ENCODE measurements at places on chromosomes 5 and 9.

- DNase-seq = no peak
Observed at GRCh38 chr9:79021084-79021483, 550.7 kb upstream of the TLE4 start.

DNA sequence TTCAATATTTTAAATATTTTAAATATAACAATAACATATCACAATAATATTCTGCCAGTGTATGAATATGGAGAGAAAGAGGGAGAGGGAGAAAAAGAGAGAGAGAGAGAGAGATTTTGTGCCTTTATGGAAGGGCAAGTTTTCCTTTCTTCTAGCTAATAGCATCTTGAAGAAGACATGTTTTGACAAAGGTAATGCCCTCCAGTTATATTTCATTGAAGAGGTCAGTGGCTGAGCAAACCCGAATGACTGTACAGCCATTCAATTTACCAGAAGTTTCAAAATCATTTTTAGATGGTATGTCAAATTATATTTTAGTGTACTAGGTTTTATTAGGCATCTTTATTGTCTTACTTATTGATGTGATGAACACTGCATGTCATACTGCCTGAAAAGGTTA is 139.3 kb downstream of the EMB start:
- no peak for DNase-seq

DNA sequence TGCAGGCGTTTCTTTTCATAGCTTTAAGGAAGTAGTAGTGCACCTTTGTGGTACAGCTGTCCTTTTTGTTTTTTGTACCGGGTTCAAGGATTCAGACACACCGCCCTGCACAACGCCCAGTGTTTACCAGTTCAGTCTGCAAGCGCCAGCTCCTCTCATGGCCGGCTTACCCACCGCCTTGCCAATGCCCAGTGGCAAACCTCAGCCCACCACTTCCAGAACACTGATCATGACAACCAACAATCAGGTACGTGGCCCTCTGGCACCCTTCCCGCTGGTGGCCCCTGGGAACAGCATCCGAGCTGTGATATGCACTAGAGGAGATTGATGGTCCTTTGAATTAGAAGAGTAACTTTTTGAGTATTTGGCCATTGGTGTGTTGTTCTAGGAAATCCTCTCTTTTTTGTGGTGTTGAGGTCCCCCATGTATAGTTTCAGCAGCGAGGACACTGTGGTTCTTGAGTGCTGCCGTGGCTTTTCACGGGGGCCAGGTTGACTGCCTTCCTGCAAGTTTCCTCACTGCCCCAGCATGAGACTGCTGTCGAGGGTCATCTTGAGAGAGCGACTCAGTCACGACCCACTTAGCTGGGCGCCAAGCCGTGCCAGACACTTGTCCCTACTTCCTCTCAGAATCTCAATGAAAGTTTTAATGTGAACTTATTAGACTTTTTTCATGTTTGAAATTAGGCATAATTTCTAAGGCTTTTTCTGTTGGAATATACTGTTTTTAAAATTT is 37.9 kb downstream of the TENT4A start:
- no peak for DNase-seq

GRCh38 chr9:127185931-127186781 is 63.7 kb upstream of the ANGPTL2 start:
- DNase-seq = no peak

DNA sequence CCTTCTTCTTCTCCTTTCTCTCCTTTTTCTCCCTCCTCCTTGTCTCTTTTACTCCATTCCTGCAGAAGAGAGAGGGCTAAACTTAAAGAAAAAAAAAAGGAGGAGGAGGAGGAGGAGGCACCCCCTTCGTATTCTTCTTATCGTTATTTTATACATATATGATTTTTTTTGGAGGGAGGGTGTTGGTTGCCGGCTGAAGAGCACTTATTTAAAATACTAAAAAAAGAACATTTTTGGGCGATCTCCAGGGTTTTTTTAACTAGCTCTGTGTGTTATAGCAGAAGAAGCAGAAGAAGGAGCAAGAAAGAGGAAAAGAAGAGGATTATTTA is 381 bp downstream of the NR2F1 start:
- DNase-seq = no peak

GRCh38 chr9:85041466-85042137 is 372.1 kb downstream of the NTRK2 start:
- no peak for DNase-seq

- DNase-seq = no peak
Observed at GRCh38 chr5:127256886-127257597, 33.6 kb upstream of the MEGF10 start.

DNA sequence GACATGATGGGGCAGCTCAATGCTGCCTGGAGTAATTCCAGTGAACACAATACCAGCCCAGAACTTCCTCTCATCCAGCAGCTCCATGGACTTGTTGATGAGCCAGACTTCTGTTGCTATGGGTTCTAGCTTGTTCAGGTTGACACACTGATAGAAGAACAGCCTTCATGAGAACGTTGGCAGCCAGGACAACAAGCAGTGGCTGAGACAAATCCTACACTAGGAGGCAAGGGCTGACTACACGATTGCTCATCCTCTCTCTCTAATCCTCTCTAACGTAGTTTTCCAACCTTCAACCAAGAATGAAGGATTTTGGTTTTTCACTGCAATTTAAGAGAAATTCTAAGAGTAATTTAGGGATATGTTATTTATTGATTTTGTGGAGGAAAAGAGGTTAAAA is 67.8 kb downstream of the NIPSNAP3B start:
- no peak for DNase-seq

DNA sequence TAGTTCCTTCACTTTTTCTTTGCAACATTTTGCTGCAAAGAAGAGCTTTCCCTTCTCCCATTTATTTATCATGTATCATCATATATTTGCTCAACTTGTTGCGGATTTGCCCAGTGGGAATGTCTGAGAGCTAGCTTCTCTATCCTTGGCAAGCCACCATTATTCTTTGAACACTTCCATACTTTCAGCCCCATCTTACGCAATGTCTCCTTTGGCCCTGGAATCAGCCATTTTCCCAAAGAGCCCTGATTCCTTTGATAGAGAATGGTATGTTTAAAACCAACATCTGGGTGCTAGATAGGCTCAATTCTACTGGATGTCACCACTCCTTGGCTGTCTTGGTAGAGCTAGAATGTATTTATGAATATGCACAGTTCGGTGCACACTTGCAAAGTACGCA is 12.6 kb upstream of the SETD9 start:
- DNase-seq = no peak

DNA sequence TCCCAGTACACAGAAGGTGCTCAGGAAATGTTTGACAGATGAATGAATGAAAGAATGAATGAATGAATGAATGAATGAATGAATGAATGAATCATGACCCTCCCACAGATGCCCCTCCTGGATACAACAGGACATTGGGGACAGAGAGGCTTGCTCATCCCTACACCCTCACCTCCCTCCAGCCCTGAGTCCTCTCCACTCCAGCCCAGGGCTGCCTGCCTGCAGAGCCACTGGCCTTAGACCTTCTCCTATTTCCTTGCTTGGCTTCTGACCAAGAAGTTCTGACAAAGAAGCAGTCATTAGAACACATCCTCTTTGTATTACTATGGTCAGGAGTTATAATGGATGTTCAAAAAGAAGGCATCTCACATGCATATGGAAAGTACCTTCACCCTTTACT is 240.7 kb upstream of the DAPK1 start:
- DNase-seq = no peak

GRCh38 chr9:16312116-16312515 is 558.4 kb downstream of the BNC2 start:
- DNase-seq = no peak

- no peak for DNase-seq
Observed at GRCh38 chr9:133685653-133686609, 49.8 kb downstream of the DBH start.

DNA sequence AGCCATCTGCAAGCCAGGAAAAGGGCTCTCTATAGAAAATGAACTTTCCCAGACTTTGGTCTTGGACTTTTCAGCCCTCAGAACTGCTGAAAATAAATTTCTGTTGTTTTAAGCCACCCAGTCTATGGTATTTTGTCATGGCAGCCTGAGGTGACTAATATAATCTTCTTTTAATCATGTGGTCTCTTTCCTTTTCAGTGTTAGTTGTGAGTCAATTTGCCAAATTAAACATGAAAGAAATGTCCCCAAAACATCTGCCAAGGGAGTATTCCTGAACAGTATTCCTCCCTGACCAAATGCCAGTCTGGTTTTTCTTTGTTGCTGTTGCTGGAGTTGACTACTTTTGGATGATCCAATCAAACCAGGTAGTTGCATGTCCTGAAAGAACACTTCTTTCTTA is 4.7 kb upstream of the YTHDC2 start:
- DNase-seq = no peak

DNA sequence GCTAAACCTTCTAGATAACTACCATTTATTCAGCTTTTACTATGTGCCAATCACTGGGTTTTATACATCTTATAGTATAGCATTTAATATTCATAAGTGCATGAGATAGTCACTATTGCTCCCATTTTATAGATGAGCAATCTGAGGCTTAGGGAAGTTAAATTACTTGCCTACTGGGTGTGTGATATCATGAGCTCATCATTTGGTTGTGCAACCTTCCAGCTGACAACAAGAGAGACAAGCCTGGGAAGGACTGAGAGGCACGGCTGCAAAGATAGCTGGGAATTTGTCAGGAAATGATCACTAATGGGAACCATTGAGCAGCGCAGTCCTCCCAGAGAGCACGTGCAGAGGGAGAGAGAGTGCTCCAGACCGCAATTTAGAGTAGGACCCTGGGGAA is 481.6 kb upstream of the KIF2A start:
- no peak for DNase-seq

- no peak for DNase-seq
Observed at GRCh38 chr9:95089257-95090022, 228.1 kb downstream of the FANCC start.

- no peak for DNase-seq
Observed at GRCh38 chr5:76193635-76194034, 110.5 kb downstream of the SV2C start.

DNA sequence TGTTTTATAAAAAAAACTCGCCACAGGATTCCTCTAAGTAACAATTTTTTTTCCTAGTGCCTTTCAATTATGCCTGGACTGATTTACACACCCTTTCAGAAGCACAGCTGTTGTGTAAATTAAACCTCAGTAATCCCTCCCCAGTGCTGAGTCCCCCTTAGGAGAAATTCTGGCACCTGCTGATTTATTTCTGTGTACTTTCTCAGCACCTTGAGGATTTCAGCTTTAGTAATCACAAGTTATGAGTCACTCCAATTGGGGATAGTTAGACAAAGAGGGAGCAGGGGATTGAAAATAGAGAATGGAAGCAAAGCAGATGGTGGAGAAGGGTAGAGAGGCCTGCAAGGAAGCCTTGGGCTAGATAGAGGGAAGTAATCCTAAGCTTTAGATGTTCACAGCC is 171.7 kb downstream of the TTLL11 start:
- DNase-seq = no peak

DNA sequence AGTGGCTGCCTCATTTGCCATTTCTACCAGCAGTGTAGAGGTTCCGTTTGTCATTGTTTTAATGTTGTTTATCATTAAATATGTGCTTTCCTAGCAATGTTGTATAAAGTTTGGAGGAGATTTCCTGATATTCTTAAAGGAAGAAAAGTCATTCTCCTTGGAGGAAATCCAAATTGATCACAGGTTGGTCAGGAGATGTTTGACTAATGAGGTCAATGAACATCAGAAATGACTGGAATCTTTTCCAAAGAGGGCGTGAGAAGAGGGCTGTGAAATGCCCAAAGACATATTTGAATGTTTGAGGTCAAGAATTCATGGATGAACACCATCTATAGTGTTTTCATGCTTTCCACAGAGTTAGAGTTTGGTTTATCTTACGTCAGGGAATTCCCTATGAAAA is 471.3 kb downstream of the MAT2B start:
- no peak for DNase-seq

DNA sequence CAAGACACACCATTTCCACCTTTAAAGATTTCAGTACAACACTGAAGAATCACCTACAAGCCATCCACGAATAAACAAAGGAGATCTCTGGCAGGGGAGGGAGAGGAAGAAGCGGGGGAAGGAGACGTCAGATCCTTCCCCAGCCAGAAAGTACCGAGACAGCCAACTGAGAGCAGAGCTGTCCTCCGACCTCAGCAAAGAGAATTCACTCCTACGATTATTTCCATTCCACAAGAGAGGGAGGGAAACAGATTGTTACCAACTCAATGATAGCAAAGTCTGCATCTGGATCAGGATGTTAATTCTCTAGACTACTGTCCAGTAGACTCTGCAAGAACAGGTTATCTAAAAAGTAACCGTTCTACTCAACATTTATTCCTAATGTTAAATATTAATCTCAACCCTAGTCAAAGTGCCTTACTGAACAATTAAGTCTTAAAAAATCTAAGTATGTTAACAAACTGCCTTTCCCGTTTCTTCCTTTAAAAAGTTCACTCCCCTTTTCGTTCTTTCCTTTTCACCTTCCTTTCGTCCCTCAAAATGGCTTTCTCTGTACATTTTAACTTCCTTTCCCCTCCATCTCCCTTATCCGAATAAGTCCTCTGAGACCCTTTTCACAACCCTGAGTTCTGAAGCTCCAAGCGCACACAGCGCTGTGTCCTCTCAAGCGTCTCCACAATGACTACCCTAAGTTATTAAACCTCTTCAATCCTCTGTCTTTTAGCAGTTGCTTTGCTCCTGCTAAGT is 1.4 kb downstream of the CHD1 start:
- peak; percentile 37 for DNase-seq

- no peak for DNase-seq
Observed at GRCh38 chr9:91935066-91935749, 14.8 kb downstream of the ROR2 start.
